Inflammatory macrophage (primary cell): ENCODE measurements at places on chromosomes 3 and 15.

GRCh38 chr3:100869787-100870186, 123.4 kb downstream of the ABI3BP start:
- no peak for DNase-seq

GRCh38 chr3:194323785-194324735, 27.1 kb downstream of the CPN2 start:
- DNase-seq, result peak; percentile 69

DNA sequence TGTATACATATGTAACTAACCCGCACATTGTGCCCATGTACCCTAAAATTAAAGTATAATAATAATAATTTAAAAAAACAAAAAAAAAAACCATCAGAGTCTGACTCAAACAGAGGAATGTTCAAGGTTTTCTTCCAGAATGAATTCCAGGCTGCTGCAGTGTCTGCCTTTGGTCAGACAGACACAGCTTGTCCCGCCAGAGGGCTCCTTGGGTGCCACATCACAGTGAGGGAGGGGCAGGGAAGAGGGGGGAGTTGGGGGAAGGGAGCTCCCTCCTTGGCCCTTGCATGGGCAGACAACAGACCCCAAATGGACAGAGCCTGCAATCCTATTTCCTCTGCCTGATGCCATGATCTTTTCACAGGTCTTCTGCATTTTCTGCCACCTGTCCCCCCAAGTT, 36.5 kb downstream of the ITGB5 start:
- no peak for DNase-seq

DNA sequence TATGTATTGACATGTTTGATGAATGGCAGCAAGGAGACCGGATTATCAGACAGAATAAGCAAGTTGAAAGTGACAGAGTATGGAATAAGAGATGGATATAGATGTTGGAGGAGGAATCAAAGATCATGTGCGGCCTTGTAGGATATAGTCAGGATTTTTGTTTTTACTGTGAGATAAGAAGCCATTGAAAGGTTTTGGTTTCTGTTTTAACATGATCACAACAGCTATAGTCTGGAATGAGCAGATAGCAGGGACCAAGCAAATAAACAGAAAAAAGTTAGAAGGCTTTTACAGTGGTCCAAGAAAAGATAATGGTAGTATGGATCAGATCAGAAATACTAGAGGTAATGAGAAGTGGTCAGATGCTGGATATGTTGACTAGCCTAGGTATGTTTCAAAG, 52.6 kb downstream of the SLC12A6 start:
- no peak for DNase-seq
